ENCODE measurements at places on chromosomes 2 and 18. TPM values are rescaled to one million over a fixed set of nuclear protein-coding genes. Genes with fewer than 3 reads are reported as not detected.
A peak's percentile ranks its signal among the peaks of the same experiment; 100 is the strongest.

GRCh38 chr2:241009191-241009590 is 10.8 kb downstream of the SNED1 start:
- peaks cover 25% of the 10 kb centered on the region for H3K4me1 ChIP-seq
- no peaks in the 10 kb centered on the region for H3K27me3 ChIP-seq
- DNase-seq = no peak
- H3K36me3 ChIP-seq = no peaks in the 10 kb centered on the region
- peak overlapping the region; percentile 78 for H3K27ac ChIP-seq
- no peak overlapping the region for H3K4me3 ChIP-seq

DNA sequence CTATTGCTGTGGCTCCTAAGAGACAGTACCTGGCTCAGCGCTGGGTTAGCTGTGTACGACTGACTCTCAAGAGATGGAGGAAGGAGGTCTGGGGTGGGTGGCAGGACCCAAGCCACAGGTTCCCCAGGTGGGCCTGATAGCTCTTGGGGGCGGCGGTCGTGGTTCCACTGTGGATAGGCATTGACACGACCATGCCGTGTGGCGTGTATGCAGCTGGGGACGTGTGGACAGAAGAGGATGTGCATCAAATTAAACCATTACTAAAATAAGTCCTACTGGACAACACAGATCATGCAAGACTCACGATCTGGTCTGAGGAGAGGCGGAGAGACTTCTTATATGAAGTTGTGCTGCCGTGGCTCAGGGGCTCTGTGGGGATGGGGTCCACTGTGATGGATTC is 78.1 kb downstream of the EMILIN2 start:
- no peaks in the 10 kb centered on the region for H3K4me1 ChIP-seq
- no peak overlapping the region for H3K4me3 ChIP-seq
- peaks cover 100% of the 10 kb centered on the region for H3K36me3 ChIP-seq
- H3K27ac ChIP-seq = no peak overlapping the region
- no peaks in the 10 kb centered on the region for H3K27me3 ChIP-seq
- DNase-seq = no peak

GRCh38 chr18:421247-422155 is 79.0 kb downstream of the COLEC12 start:
- no peak overlapping the region for H3K27ac ChIP-seq
- H3K27me3 ChIP-seq = no peaks in the 10 kb centered on the region
- no peaks in the 10 kb centered on the region for H3K36me3 ChIP-seq
- no peaks in the 10 kb centered on the region for H3K4me1 ChIP-seq
- H3K4me3 ChIP-seq = no peak overlapping the region

DNA sequence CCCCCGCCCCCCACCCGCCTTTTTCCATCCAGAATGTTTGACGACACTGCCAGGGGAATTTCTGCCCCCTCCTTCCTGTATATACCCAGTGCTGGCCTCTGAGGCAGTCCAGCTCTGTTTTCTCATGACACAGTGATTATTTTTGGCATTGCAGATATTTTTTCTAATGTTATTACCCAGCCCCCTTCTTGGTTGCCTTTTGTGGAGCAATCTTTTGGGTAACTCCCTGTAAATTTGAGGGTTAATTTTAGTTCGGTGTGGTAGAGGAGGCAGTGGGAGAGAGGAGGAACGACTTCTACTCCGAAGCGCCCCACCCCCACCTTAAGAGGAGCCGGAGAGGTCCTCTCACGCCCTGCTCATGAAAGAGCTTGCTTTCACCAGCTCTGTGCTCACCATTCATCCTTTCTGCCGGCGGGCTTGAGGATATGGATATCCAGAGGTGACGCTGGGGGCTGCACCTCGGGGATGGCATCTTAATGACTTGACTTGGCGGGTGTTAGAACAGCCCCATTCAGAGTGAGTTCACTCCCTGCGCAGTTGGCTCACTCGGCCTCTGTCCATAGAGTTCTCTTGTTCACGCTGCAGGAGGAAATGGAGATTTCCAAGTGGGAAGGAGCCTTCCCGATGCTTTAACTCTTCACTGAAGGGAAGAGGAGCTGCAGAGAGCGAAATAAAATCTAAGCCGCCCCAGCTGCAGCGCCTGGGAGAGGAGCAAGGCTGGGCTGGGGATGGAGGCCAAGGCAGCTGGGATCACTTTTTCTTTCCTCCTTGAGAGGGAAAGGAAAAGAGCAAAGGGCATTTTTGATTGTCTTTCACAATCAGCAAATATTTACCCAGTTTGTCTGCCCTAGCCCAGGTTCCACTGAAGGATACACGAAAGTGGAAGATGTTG is 38.4 kb downstream of the EPAS1 start:
- DNase-seq = peak; percentile 71
- H3K36me3 ChIP-seq = no peaks in the 10 kb centered on the region
- H3K27me3 ChIP-seq = no peaks in the 10 kb centered on the region
- H3K4me3 ChIP-seq = peak overlapping the region; percentile 38

DNA sequence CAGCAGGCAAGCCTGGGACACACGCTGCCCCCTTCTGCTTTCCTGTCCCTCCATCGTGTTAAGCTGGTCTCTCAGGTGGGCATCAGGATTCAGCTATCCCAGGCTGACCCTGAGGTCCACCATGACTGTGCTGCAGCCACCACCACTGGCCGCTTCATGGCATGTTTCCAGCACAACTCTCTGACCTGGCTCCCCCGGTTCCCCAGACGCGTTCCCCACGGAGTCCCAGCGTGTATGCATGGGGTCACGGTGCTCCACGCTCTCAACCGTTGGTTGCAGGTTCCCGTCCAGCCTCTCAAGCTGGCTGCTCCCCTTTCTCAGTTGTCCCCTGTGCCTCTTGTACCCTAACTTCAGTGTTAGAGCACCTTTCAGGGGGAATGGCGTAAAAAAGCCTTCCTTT is 20.3 kb downstream of the HPCAL1 start:
- H3K27ac ChIP-seq = no peak overlapping the region
- no peak for DNase-seq
- H3K27me3 ChIP-seq = no peaks in the 10 kb centered on the region
- H3K4me1 ChIP-seq = peaks cover 43% of the 10 kb centered on the region

SLC9A2 gene
- total RNA-seq = 0.58 TPM

RAB6D gene
- total RNA-seq = not detected

GRCh38 chr2:67268797-67269196 is 128.3 kb upstream of the ETAA1 start:
- H3K36me3 ChIP-seq = no peaks in the 10 kb centered on the region
- no peak for DNase-seq
- H3K27me3 ChIP-seq = no peaks in the 10 kb centered on the region
- H3K4me1 ChIP-seq = no peaks in the 10 kb centered on the region

DNA sequence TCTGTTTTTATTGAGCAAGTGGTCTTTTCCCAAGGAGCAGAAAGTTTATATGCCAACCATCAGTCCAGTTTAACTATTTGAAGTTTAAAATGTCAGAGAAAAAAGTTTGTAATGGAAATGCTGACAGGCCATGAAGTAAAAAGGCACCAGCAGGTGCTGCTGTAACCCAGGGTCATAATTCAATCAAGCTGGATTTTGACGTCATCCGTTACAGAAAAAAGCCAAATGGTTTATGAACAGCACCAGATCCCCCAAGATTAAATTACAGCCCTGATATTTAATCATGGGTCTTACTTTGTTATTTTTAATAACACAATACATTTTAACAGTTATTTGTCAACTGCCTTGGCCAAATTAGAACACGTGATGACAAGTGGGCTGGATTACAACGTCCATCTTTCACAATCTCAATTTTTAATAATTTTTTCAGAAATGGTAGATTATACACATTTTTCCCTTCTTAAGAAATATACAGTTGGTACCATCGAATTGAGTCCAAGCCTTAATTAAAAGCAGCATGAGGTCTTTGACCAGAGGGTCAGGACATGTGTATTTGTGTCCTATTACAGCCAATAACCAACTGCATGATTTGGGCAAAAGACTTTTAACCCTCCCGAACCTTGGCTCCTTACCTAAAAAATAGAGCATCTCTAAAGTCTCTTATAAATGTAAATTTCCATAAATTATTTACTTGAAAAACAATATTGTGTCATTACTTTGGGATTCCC is 10.0 kb downstream of the TCF4 start:
- no peaks in the 10 kb centered on the region for H3K27me3 ChIP-seq
- no peaks in the 10 kb centered on the region for H3K36me3 ChIP-seq
- no peaks in the 10 kb centered on the region for H3K4me1 ChIP-seq

GRCh38 chr2:38671303-38671702 is 5.4 kb downstream of the GALM start:
- no peaks in the 10 kb centered on the region for H3K27me3 ChIP-seq
- peaks cover 7% of the 10 kb centered on the region for H3K4me1 ChIP-seq
- no peak for DNase-seq
- no peak overlapping the region for H3K27ac ChIP-seq

GRCh38 chr2:119109866-119110265 is 48.7 kb downstream of the C1QL2 start:
- H3K27me3 ChIP-seq = no peaks in the 10 kb centered on the region
- H3K4me1 ChIP-seq = no peaks in the 10 kb centered on the region
- no peak for DNase-seq

SIX3 gene
- not detected for total RNA-seq

EPB41L3 gene
- total RNA-seq = 68.9 TPM

GRCh38 chr2:183063083-183063482 is 15.5 kb upstream of the DUSP19 start:
- DNase-seq = no peak
- H3K4me3 ChIP-seq = no peak overlapping the region
- no peak overlapping the region for H3K27ac ChIP-seq
- H3K4me1 ChIP-seq = no peaks in the 10 kb centered on the region

DNA sequence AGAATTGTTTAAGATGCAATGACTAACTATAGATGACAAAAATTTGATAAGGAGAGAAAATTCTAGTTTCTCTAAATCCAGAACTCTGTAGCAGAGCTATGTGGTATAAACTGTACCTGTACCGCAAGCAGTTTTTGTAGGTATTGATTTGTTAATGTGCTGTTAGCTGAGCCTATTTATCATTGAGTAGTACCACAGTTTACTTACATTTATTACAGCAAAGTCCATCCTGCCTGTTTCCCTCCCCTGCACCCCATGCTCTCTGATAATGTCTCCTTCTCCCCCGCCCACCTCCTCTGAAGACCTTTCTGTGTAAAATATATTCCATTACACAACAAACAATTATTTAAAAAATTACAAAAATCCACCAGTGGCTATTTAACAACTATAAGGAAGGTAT is 170.6 kb downstream of the RNF152 start:
- no peaks in the 10 kb centered on the region for H3K27me3 ChIP-seq
- H3K27ac ChIP-seq = no peak overlapping the region
- DNase-seq = no peak
- H3K4me1 ChIP-seq = no peaks in the 10 kb centered on the region
- H3K36me3 ChIP-seq = no peaks in the 10 kb centered on the region

- H3K4me1 ChIP-seq = no peaks in the 10 kb centered on the region
- H3K4me3 ChIP-seq = no peak overlapping the region
- H3K27ac ChIP-seq = no peak overlapping the region
- no peak for DNase-seq
- H3K36me3 ChIP-seq = no peaks in the 10 kb centered on the region
Measured at GRCh38 chr2:238114851-238115660, 14.9 kb downstream of the ESPNL start.

GRCh38 chr2:120439637-120440384 is 93.9 kb downstream of the INHBB start:
- peaks cover 3% of the 10 kb centered on the region for H3K4me1 ChIP-seq
- no peak overlapping the region for H3K27ac ChIP-seq
- H3K4me3 ChIP-seq = no peak overlapping the region
- H3K36me3 ChIP-seq = no peaks in the 10 kb centered on the region
- peaks cover 26% of the 10 kb centered on the region for H3K27me3 ChIP-seq

DNA sequence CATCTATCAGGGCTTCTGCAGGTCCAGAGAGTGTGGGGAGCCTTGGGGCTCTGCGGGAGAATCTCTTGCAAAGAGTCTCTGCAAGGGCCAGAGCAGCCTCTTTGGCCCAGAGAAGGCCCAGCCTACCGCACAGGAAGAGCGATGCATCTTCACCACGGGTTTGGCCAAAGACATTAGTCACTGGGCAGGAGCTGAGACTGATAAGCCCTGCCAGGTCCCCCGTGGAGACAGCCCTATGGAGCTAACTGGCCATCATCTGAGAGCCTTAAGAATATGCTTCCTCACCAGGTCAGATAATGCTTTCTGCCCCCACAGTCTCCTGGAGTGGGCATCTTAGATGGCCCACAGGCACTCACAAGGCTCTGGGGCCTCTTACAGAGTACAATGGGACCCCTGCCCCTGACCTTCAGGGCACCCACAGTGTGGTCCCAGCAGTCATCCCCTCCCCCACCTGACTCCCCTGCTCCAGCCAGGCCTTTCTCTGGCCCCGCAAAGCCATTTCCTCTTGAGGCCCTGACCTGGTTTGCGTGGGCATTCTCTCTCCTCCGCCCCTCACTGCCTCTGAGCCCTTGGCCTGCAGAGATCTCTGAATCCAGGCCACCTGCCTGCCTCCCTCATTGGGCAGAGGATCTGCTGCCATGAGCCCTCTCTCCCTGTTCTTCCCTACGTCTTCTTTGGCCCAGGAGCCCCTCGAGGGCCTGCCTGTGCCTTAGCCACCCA is 31.9 kb upstream of the MAPRE3 start:
- peaks cover 9% of the 10 kb centered on the region for H3K27me3 ChIP-seq
- no peak for DNase-seq
- H3K27ac ChIP-seq = no peak overlapping the region

- no peaks in the 10 kb centered on the region for H3K36me3 ChIP-seq
- H3K4me3 ChIP-seq = no peak overlapping the region
- peaks cover 7% of the 10 kb centered on the region for H3K4me1 ChIP-seq
Measured at GRCh38 chr2:60366135-60366712, 187.2 kb downstream of the BCL11A start.

OTOF gene
- 0.69 TPM for total RNA-seq

DNA sequence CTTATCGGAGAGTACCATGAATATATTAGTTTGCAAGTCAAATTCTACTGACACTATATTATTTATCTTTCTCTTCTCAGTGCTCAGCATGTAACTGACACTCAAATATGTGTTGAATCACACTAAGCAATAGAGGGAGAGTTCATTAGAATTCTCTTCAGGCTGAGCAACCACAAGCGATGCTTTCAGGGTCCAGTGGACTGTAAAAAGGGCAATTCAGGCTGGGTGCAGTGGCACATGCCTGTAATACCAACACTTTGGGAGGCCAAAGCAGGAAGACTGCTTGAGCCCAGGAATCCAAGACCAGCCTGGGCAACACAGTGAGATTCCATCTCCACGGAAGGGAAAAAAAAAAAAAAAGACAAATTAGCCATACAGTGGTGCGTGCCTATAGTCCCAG is 16.3 kb downstream of the PDE6D start:
- H3K27me3 ChIP-seq = no peaks in the 10 kb centered on the region
- no peaks in the 10 kb centered on the region for H3K4me1 ChIP-seq
- DNase-seq = no peak
- H3K4me3 ChIP-seq = no peak overlapping the region

C2orf66 gene
- 0.38 TPM for total RNA-seq

- peaks cover 4% of the 10 kb centered on the region for H3K4me1 ChIP-seq
- no peak overlapping the region for H3K4me3 ChIP-seq
- DNase-seq = no peak
- no peaks in the 10 kb centered on the region for H3K36me3 ChIP-seq
- no peak overlapping the region for H3K27ac ChIP-seq
Measured at GRCh38 chr18:76052227-76052595, 442.8 kb downstream of the ZNF516 start.

GRCh38 chr18:21853016-21853415 is 112.4 kb downstream of the MIB1 start:
- H3K27ac ChIP-seq = no peak overlapping the region
- H3K27me3 ChIP-seq = no peaks in the 10 kb centered on the region
- peaks cover 32% of the 10 kb centered on the region for H3K36me3 ChIP-seq
- peaks cover 7% of the 10 kb centered on the region for H3K4me1 ChIP-seq

TNFRSF11A gene
- 2.5 TPM for total RNA-seq

GRCh38 chr2:156077041-156077742 is 255.3 kb downstream of the NR4A2 start:
- DNase-seq = no peak
- no peaks in the 10 kb centered on the region for H3K27me3 ChIP-seq

CAPN14 gene
- total RNA-seq = 0.26 TPM

HRH4 gene
- total RNA-seq = 1.7 TPM

- H3K27me3 ChIP-seq = no peaks in the 10 kb centered on the region
- peaks cover 11% of the 10 kb centered on the region for H3K4me1 ChIP-seq
- no peaks in the 10 kb centered on the region for H3K36me3 ChIP-seq
- H3K27ac ChIP-seq = no peak overlapping the region
- DNase-seq = no peak
Measured at GRCh38 chr2:20148923-20149702, 75.8 kb downstream of the SDC1 start.

CXCR2 gene
- 9.0 TPM for total RNA-seq

Measured in upper lobe of right lung (tissue), 1 donor.